Liver (tissue), 10 donors: ENCODE measurements at places on chromosomes 7 and 10. TPM values are rescaled to one million over a fixed set of nuclear protein-coding genes. Genes with fewer than 3 reads are reported as not detected.

STEAP1B gene
- 0.28 TPM for total RNA-seq

POMZP3 gene
- 1.9 TPM for total RNA-seq

ALOX5 gene
- total RNA-seq, result 11.2 TPM

NSUN5 gene
- total RNA-seq, result 12.4 TPM

PLEKHS1 gene
- total RNA-seq, result under 0.01 TPM
